NCI-H2107 (cell line): ENCODE measurements at places on chromosomes 12 and 14.

- no peak for DNase-seq
Observed at GRCh38 chr14:85038526-85039352, 491.2 kb upstream of the FLRT2 start.

GRCh38 chr12:132437943-132438700 is 51.8 kb upstream of the FBRSL1 start:
- DNase-seq: no peak

- DNase-seq: no peak
Observed at GRCh38 chr14:35335388-35336092, 43.4 kb downstream of the PSMA6 start.

DNA sequence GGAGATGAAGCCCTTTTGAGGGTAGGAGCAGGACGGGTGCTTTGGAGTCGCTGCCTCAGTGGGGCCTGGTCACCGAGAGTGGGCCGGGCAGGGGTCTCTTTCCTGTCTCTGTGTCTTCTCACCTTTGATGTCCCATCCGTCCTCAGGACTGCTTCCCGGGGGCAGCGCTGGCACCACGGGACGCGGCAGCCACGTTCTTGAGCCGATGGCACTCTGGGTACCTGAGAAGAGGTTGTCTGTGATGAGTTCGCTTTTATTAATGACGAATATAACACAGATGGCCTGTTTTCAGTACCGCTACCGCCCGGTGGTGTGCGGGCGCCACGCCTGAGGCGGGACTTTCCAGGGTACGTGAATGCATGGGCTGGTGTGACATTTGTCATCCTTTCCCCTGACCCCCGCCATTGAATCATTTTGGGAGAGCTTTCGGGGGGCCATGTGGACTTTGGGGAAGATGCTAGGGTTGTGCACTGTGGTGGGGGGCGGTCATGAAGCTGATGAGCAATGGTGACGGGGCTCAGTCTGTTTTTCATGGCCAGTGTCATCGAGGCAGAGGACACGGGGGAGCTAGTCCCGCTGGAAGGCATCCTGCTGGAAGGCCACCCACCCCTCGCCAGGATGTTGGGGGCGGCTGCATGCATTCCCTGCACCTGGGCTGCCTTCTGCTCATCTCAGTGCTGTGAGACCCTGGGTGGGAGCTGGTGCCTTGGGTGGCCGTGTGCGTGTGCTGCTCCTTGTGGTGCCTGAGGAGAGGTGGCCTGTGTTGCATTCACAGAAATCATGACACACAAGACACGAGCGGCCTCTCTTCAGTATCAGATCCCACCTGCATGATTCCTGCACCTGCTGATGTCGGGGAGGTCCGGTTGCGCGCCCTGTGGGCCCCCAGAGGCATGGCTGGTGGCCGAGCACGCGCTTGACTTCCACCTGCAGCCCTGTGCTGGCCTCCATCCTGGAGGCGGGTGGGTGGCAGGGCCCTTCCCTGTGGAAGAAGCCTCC is 162.5 kb upstream of the RTL1 start:
- no peak for DNase-seq

DNA sequence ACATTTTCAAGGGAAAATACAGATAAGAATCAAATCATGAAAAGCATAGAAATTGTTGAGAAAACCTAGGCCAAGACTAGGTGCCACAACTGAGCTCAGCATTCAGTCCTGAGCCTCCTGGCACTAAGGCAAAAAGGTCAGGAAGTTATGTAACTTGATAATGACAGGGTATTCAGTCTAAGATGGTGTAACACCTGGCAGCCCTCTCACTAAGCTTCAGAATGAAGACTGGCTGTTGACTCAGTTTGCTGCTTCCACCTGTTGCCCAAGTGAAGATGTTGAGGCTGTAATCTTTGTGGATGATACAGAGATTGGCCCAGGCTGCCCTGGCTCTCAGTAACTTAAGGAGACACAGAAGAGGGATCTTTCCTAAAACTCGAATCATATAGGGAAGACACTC is 19.6 kb downstream of the PROX2 start:
- DNase-seq: peak; percentile 43

- DNase-seq: no peak
Observed at GRCh38 chr14:21509432-21510143, 1.6 kb downstream of the METTL3 start.

- DNase-seq: no peak
Observed at GRCh38 chr12:92065639-92066038, 80.0 kb downstream of the BTG1 start.

- DNase-seq: no peak
Observed at GRCh38 chr12:114013575-114014345, 47.6 kb upstream of the RBM19 start.

GRCh38 chr14:53533384-53533970 is 380.4 kb upstream of the DDHD1 start:
- DNase-seq: no peak

DNA sequence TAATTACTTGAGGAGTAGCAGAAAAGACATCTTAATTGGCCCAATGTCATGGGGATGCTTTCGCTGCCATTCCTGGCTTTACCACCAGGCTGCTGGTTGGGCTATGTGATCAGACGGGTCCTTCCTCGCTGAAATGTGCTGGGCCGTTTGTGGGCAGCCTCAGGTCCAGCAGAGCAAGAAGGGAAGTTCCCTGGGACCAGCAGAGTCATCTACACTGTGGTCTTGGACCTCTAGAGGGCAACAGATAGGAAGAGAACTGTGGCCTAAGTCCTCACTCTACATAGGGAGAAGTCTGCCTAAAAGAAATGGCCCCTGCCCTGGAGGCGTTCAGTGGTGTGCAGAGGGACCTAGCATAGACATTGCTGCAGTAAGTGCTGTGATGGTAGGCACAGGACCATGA is 10.9 kb downstream of the EVL start:
- no peak for DNase-seq

- DNase-seq: no peak
Observed at GRCh38 chr14:104220215-104221070, 82.1 kb downstream of the KIF26A start.
